ENCODE measurements at places on chromosomes 4 and X. TPM values are rescaled to one million over a fixed set of nuclear protein-coding genes. Genes with fewer than 3 reads are reported as not detected.
A peak's percentile ranks its signal among the peaks of the same experiment; 100 is the strongest.

DNA sequence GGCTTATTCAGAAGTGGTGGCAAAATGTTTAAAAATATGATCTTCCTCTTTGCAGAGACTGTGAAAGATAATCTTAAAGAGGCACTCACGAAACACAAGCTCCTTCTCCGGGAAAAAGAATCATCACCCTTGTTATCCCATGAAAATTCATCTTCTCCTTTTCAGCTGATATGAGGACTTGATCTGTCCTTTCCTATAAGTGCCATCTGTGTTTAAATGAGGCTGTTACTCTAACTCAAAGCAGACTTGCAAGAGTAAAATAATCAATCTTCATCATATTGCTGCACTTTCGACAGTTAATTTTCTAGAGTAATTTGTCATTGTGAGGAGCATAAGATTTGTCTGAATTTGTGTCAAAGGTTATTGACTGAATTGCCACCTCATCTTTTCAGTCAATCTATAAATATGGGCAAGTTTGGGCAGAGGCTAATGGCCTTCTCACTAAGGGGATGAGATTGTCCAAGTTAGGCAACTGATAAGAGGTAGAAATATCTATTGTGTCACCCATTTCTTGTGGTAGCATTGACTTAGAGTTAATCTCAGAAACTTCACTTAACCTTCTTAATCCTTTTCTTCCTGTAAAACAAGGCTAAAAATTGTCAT lies 452.9 kb downstream of the GRXCR1 start:
- DNase-seq: no peak

DNA sequence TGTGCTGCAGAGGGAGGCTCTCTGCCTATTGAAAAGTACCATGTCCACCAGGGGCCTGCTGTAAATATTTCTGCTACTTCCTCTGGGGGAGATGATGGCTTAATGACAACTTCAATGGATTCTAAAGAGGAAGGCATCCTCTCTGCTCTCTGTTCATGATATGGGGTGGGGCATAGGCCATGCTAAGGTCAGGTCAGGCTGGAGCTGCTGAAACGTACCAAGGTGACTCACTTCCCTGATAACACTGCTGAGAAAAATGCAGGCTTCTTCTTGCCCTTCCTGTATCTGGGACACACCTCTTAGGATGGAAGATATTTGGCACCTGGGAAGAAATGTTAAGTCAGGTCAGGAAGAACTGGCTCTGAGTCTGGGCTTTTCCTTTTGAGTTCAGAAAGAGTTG lies 31.5 kb downstream of the HS3ST1 start:
- no peak for DNase-seq

- no peak for DNase-seq
Observed at GRCh38 chr4:113382704-113383103, 333.3 kb downstream of the ANK2 start.

DNA sequence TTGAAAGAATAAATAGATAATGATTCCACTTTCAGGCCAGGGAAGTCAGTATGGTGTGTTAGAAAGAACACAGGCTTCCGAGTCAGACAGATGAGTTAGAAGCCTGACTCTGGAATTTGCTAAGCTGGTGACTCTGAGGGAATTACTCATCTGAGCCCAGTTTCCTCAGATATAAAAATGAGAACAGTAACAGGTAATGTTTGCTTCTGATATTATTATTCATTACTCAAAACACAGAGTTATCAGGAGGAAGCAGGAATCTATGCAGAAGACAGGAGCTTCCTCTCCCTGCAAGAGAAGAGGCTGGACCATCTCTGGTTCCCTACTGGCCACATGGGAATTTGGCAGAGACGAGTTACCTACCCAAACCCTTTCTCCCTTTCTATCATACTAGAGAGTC lies 163.1 kb downstream of the EVC2 start:
- DNase-seq: peak; percentile 12

GRCh38 chr4:90234916-90235547 lies 107.8 kb downstream of the CCSER1 start:
- DNase-seq: no peak

DNA sequence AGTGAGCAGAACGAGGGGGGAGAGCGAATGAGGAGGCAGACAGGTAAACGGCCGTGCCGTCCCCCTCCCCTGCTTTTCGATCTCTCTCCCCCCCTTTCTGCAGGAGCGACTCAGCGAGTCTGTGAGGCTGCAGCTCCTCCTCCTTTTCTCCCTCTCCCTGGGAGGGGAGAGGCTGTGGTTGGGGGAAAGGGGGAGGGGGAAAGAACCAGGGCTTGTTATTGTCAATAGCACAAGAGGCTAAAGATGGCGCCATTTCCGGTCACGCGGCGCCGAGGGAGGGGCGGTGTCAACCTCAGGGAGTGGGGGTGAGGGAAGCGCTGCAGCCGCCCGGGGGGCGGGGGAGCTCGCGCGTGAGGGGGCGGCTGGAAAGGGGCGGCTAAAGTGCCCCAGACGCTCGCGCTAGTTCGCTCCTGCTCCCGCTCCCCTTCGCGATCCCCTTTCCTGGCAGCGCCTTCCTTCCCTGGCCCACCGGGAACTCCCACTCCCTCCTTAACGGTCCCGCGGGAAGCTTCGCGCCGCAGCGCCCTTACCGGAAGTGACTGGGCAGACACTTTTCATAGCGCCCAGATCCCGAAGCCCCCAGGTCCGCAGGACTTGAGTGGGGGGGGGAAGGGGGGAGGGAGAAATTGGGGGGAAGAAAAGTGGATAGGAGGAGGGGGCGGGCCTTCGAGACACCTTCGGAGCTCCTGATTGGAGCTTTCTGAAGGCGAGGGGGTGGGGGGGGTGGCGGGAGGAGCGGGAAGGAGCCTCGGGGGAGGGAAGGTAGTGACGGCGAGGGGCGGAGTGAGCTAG lies at the start of gene CUL4B:
Gene CUL4B (minus strand): TSS at position 121 of the 792 bp plus-strand sequence. CDS start 324 bp downstream, outside the sequence.
- DNase-seq: peak; percentile 94

GRCh38 chr4:15777697-15778288 lies 335 bp upstream of the CD38 start:
- no peak for DNase-seq

- DNase-seq: no peak
Observed at GRCh38 chrX:133151336-133151735, 54.4 kb upstream of the USP26 start.

GRCh38 chr4:140556372-140557085 lies 12.2 kb downstream of the UCP1 start:
- no peak for DNase-seq

DNA sequence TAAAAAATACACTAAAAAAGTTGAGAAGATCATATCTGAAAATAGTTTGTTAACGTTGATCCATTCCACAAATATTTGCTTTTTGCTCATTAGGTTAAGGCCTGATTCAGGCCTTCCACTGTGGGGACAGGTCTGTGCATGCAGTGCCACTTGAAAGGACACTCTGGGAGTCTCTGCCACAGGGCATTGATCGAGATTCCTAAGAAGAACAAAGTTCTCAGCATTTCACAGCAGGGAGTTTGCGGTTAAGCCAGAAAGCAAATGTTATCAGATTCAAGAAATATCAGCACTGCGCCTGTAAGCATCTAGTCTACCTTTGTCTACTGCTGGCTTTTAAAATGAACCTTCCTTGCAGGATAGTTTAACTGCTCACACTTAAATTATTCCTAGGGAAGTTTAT lies 62.2 kb upstream of the TNIP3 start:
- DNase-seq: no peak

- DNase-seq: no peak
Observed at GRCh38 chrX:47645530-47645929, 4.8 kb downstream of the ELK1 start.

Gene DCLK2
- total RNA-seq: 11.3 TPM

Gene MUC7
- not detected for total RNA-seq

Gene JCHAIN
- 0.83 TPM for total RNA-seq
